ENCODE measurements at places on chromosomes 12 and 14.

DNA sequence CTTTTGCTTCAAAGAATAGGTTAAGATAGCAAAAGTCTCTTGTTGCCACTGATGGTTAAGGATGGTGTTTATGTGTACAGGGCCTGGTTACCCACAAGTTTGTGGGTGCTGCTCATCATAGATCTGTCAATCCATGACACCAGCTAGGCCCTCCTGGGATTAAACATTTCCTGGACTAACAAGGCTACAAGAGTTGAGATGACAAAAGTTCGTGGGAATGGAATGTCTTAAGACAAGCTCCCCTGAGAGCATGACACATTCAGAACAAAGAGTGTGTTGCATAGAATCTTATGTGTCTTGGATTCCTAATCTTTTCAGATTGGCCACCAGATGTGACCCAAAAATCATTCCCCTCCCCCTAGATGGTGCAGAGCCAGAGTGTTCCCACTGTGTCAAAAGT lies 592.5 kb upstream of the USP15 start:
- DNase-seq, result no peak

GRCh38 chr12:98417266-98417665 lies 98.1 kb upstream of the TMPO start:
- DNase-seq, result no peak

GRCh38 chr12:19964549-19964948 lies 403.8 kb upstream of the PDE3A start:
- DNase-seq, result no peak

GRCh38 chr14:52042371-52043289 lies 26.2 kb downstream of the NID2 start:
- no peak for DNase-seq

- no peak for DNase-seq
Observed at GRCh38 chr14:29681316-29681715, 246.3 kb downstream of the PRKD1 start.

DNA sequence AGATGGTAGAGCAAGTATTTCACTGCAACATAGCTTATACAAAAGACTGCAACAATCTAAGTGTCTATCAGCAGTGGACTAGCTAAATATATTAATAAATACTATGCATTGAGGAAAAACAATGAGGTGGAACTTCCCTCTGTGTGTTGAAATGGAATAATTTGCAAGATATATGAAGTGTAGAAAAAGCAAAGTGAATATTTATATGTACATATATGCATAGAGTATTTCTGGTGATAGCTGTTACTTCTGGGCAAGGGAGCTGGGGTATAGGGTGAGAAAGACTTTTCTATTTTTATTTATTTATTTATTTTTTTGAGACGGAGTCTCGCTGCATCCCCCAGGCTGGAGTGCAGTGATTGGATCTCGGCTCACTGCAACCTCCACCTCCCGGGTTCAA lies 33.9 kb downstream of the DNAL1 start:
- no peak for DNase-seq

DNA sequence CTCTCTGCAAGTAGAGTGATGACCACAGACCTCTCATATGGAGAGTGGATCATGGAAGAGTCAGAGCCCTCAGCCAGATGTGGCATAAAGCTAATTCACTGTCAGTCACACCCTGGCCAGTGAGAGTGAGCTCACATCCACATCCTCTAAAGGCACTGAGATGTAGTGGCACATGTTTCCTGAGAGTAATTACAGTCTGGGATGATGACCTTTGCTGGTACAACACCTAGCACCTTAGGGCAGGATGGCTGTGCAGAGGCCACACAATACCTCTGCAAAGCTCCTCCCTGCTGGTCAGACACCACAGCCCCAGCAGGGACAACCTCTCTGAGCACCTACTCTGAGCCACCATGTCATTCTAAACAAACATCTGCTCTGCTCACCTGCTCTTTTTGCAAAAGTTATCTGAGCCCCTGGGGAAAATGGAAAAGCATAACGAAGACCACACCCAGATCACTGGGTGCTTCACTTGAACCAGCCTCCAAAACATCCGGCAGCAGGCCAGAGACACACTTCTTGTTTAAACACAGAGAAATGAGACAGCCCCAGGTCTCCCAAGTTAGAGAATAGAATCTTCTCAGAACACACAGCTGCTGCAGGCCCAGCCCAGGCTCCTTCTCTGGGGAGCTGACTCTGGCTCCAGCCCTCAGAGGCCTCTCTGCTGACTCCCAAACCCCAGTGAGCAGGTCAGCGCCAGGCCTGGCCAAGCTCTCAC lies 30.3 kb downstream of the PITPNM2 start:
- no peak for DNase-seq

- DNase-seq, result no peak
Observed at GRCh38 chr12:29816874-29817725, 33.4 kb upstream of the TMTC1 start.

DNA sequence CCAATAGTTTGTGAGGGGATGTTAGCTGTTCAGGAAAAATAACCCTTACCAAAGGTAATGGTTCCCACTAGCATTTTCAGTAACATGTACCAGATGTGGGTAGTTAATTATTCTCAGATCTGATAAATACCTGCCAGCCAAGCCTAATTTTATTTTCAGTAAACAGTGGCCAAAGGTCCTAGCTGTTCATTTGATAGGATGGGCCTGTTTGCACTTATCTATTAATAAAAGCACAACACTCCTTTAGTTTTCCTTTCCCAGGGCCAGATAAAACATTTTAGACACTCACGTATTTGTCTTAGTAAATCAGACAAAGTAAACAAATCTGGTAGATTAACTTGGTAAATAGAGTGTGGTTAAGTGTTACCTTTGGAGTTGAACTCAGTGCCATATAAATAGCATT lies 345.1 kb downstream of the RAD51B start:
- peak; percentile 19 for DNase-seq

GRCh38 chr12:71661977-71662530 lies 1.6 kb downstream of the ZFC3H1 start:
- DNase-seq, result no peak

DNA sequence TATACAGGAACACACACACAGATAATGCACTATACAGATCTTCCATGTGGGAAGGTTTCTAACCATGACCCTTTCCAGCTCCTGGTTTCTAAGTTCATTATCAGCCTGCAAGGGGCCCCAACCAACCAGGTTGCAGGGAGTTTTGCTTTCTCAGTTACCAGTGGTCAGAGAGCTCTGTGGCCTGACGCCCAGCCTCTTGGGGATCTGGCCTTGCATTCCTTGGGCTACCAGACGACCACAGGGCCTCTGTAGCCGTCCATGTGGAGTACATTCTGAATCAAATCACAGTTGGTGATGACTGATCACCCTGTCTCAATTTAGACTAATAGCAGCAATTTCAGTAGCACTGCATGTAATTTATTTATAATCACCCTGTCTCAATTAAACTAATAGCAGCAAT lies 47.5 kb downstream of the PAH start:
- no peak for DNase-seq

DNA sequence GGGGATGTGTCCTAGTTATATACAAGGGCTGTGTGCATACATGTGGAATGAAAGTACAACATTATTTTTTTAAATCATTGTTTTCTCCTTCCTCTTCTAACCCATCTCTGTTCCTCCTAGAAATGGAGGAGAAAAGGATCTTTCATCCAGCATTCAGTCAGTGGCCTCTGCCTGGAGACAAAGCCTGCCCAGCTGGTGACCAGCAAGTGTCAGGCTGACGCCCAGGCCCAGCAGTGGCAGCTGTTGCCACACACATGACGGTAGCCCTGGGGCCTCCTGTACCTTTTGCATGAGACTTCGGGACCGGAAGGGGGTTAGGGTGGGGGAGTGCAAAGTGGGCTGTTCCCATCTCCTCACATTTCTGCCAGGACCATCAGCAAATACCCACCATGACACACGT lies 46.2 kb downstream of the ERH start:
- DNase-seq, result no peak

DNA sequence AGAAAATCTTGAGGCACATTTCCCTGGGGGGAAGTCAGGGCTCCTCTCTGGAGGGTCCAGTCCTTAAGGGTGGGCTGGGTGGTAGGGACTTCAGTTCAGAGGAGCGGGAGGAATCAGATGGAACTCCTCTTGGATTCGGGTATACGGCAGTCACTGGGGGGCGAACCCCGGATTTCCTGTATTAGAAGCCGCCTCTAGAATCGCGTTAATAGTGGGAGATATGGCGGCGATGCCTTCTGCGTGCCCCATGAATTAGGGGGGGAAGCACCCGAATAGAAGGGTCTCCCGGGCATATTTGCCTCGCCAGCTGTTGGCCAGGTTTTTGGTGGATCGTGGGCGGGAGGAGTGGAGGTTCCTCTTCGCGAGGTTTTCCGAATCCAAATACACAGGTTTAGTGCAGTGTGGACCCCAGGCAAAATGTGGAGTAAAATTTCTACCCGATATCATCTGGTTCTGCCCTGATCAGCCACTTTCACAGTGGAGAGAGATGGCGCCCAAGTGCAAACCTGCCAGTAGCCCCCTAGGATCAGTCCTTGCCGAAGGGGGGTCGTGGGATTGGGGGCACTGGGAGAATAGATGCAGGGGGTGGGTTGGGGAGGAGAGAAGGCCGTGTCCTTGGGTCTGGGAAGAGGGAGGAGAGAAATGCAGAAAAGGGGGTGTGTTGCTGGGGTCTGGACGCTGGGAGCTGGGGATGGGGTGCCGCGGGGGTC lies 628 bp downstream of the MEG3 start:
- DNase-seq, result no peak

DNA sequence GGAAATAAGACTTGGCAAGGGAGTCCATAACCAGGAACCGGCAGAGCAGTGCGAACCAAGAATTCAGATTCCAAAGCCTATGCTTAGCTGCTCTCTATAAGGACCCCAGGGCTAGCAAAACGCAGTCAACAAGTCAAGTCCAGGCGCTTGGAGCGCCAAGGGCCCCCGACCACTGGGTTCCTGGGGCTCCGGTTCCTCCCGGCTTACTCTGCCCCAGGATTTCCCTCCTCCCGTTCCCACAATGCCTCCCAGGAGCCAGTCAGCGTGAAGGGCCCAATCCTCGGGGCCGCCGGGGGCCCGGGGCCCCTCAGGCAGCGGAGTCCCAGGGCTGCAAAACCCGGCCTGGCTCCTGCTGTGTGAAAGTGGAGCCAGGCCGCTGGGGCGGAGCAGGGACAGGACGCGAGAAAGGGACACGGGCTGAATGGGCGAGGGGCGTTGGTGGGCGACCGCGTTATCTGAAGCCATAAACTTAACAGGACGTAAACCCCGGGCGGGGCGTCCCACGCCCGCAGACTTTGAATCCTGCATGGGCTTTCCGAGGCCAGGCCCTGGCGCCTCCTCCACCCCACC lies 1.5 kb downstream of the KRT8 start:
- DNase-seq, result peak; percentile 46

DNA sequence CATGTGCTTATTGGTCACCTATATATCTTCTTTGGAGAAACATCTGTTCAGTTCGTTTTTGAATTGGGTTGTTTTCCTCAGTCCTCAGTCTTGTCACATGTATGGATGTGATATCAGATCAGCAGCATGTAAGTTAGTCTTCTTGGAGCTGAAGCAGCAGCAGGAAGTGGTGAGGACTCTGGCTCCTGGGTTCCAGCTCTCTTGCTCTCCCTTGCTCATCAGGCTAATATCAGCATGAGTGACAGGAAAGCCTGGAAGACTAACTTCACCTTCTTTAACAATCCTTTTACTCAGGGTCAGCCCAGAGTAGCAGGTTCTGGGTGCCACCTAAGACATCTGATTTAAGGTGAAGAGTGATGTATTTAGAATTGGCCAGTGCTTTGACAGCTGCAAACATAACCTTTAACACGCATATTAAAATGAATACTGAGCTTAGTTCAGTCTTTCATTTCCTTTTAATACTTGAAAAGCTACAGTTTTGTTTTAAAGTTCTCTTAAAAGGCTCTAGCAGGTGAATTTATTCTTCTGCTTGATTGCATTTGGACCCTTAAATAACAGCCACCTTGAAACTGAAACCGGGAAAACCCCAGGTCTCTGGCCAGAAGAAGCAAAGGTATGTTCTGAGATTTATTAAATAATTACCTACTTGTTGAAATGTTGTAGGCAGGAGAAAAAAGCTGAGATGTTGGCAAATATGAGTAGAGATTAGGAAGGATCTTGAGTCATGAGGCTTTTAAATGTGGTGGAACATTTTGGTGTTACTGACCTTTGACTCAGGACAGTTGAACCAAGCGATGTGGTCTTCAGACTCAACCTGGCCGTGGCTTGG lies 54.3 kb downstream of the DRAM1 start:
- DNase-seq, result no peak

GRCh38 chr12:128178966-128179365 lies 88.0 kb upstream of the TMEM132C start:
- DNase-seq, result no peak

DNA sequence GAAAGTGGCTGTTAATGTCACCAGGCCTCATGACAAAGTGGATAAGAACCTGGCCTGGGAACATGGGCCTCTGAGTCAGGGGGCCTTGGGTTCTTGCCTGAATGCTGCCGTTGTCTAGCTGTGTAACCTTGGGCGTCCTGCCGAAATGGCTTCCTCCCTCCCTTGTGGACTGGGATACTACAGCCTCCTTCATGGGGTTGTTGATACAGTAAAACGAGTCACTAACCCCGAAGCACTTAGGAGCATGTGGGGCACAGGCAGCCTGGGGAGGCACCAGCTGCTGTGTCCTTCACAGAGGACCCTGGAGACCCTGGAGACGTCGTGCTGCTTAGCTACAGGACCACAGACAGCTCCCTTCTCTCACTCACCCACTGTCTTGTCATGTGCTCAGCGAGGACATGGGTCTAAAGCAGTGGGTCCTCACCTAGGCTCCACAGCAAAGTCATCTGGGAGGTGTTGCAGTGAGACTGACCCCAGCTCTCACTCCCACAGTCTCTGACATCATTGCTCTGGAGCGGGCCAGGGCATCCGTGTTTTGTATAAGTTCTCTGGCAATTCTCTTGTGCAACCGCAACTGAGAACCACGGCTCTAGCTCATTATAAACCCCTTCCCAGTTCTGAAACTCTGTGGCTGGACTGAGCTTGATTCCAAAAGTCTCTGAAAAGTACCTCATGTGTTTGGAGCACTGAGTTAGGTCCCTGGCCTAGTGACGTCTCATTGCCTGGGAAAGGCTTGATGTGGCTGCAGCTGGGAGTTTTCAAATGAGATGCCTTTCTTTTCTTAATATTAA lies 42.1 kb downstream of the SERPINA3 start:
- DNase-seq, result no peak

- no peak for DNase-seq
Observed at GRCh38 chr12:112308652-112309051, 73.6 kb downstream of the HECTD4 start.

Data from H4 (cell line).